ENCODE measurements at places on chromosomes 1 and 21.

GRCh38 chr1:85605484-85606413 is 25.2 kb downstream of the CCN1 start:
- no peak for DNase-seq

GRCh38 chr21:31110430-31110829 is 72.2 kb upstream of the KRTAP19-8 start:
- peak; percentile 73 for DNase-seq

DNA sequence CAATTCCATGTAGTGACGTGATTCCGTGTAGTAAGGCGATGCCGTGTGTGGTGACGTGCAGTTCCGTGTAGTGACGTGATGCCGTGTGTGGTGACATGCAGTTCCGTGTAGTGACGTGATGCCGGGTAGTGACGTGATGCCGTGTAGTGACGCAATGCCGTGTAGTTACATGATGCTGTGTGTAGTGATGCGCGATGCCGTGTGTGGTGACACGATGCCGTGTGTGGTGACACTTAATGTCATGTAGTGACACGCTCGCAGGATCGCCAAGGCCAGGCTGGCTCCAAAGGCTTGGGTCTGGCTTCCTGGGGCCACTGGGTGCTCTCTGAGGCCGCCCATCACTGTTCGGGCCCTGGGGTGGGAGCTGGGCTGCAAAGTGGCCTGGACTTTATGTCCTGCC is 14.2 kb downstream of the COL18A1 start:
- no peak for DNase-seq

- DNase-seq, result no peak
These were observed 659.0 kb downstream of the PTPRC start for GRCh38 chr1:199297887-199298286.

DNA sequence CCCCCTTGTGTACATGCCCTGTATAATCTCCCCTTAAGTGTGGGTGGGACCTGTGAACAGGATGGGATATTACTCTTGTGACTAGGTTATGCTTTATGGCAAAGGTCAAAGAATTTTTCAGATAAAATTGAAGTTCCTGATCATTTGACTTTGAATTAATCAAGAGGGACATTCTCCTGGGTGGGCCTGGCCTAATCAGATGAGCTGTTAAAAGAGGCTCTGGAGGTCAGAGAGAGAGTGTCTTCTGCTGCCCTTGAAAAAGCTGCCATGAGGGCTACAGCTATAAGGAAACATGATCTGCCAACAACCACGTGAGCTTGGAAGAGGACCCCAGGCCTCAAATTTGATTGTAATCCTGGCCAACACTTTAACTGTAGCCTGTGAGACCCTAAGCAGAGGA is 125.6 kb upstream of the CSF3R start:
- DNase-seq, result no peak

GRCh38 chr21:41973861-41974751 is 20.3 kb upstream of the C2CD2 start:
- no peak for DNase-seq

DNA sequence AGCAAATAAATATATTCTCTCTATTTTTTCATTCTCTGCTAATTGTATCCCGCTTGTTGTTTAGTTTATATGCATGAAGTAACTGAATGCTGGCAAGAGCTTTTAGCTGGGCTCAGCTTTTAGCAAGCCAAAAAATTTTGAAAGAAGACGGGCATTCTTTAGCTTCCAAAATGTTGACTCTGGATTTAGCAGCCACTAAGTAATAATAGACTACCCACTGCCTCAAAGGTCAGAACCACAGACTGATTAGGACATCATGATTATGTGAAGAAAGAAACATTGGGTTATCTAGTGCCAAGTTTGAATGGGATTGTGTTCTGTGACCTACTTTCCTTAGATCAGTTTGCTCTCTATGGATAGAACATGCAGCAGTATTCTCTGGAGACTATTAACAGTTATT is 80.3 kb upstream of the DPH5 start:
- DNase-seq, result peak; percentile 28

- DNase-seq, result no peak
These were observed 99.5 kb upstream of the CD55 start for GRCh38 chr1:207221934-207222351.

- no peak for DNase-seq
These were observed 169.7 kb downstream of the TRIM33 start for GRCh38 chr1:114341299-114341698.

GRCh38 chr1:160743266-160743665 is 4.2 kb downstream of the SLAMF7 start:
- no peak for DNase-seq

DNA sequence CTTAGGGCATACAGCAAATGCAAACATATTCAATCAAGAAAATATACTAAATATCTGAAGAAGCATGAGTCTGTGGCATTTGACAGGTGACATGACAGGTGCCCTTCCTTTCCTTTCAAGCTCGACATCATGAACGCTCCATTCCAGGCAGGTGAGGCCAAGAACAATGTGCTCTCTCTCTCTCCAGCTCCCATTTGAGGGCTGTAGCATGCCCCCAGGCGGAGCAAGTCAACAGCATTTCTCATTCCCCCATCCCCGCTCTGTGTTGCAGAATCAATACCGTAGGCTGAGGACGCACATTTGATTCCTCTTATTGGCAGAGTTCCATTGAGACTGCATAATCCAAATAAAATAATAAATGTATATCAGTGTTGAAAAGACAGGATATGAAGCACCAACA is 24.6 kb upstream of the PLPPR4 start:
- DNase-seq, result no peak

DNA sequence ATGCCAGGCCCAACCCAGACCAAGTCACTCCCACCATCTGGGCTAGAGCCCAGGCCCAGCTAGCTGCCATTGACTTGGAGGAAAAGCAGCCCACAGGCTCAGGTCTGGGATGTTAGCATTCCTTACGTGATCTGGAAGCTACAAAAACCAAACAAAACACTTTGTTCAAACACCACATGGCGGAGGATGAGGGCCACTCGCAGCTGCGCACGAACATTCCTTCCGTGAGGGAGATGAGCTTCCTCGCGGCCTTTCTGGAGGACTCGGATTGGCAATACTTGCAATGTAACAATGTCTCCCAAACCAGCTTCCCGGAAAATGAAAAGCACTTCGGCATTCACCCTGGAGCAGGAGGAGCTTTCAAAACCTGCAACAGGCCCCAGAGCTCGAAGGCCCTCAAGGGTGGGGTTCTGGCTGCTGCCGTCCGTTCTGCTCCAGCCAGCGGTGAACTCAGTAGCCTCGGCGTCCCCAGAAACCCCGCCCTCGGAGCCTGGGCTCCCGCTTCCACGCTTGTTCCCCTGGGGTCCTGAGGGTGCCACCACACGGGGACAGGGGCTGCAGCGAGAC is 40.5 kb downstream of the COL6A1 start:
- DNase-seq, result no peak

DNA sequence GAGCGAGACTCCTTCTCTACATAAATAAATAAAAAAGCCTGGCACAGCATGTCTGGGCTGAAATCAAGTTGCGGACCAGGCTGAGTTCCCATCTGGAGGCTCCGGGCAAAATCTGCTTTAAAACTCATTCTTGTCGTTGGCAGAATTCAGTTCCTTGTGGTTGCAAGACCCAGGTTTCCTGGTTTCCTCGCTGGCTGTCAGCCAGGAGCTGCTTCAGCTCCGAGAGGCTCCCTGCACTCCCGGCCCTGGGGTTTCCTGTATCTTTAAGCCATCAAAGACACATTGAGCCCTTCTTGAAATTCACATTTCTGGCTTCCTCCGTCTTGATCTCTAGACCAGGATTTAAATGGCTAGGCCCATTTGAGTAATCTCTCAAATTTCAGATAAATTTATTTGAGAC is 20.6 kb upstream of the SCCPDH start:
- DNase-seq, result no peak

GRCh38 chr1:178533121-178533946 is 20.4 kb downstream of the TEX35 start:
- DNase-seq, result no peak
